ENCODE measurements at places on chromosomes 1 and 21.

GRCh38 chr1:5430136-5430535, 562.1 kb downstream of the NPHP4 start:
- DNase-seq: no peak

GRCh38 chr1:1183221-1183747, 9.6 kb downstream of the TTLL10 start:
- DNase-seq: no peak

GRCh38 chr1:108016451-108016920, 51.5 kb upstream of the VAV3 start:
- DNase-seq: no peak

DNA sequence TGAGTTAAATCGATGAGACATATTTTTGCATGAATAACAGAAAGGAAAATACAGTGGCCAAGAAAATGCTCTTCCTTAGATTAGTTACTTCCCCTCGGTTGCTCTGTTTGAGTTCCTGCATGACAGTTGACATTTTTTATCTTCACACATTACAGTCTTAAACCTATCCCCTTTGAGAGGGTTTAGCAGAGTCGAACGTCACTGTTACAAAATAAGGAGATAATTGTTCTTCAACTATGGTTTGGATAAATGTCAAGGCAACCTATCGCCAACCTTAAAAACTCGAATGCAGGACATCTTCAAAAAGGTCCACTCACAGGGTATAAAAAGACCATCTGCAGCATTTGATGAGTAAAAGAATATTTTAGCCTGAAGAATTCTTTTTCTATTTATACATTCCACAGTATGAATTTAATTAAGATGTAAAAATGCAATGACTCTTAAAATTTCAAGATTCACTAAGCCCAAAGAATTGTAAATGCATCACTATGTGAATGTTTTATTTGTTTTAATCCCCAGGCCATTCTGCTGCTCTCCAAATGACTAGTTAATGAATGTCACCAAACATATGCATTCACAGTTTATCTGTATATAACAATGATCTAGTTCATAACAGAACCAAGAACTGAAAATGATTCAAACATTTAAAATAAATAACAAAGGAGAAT, 68.9 kb upstream of the COL11A1 start:
- DNase-seq: no peak

DNA sequence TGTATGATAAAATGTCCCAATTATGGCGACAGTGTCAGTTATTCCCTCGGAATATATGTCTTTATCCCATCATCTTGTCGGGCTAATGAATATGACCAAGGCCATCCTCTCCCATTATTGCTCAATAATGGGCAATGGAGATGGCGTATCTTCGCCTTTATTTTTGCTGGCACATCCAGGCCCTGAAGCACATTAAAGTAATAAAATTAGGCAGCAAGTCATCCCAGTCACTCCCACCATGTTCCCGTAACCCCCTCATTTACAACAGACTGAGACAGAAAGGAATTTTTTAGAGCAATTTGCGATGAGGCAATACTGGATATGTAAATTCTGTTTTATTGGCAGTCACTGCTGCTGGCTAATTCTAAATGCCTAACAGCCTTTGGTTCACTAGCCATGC, 35.3 kb downstream of the CLIC6 start:
- no peak for DNase-seq

GRCh38 chr1:20931930-20932436, 144.9 kb upstream of the HP1BP3 start:
- no peak for DNase-seq

GRCh38 chr1:30412241-30413110, 310.9 kb downstream of the MATN1 start:
- DNase-seq: no peak

DNA sequence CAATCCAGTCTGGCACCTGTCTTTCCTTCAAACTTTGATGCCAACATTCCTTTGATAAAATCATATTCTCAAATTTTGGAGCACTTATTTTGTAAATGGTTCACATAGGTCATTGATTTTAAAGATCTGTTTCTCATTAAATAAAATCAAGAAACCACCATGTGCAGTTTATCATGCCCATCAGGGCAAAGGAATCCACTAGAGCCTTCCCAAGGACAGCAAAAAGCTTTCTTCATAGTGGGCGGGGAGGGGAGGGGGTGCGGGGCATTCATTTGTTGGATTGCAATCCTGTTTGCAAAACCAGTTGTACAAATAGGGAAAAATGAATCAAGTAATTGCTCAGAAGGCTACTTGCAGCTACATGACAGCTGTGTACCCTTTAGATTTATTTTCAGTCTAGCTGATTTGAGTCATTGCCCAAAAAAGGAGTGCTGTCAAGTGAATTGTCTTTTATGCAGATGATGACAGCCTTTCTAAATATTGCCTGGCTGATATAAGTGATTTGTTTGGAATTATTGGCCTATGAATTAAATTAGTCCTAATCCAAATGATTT, 23.0 kb downstream of the LRRC8B start:
- no peak for DNase-seq

DNA sequence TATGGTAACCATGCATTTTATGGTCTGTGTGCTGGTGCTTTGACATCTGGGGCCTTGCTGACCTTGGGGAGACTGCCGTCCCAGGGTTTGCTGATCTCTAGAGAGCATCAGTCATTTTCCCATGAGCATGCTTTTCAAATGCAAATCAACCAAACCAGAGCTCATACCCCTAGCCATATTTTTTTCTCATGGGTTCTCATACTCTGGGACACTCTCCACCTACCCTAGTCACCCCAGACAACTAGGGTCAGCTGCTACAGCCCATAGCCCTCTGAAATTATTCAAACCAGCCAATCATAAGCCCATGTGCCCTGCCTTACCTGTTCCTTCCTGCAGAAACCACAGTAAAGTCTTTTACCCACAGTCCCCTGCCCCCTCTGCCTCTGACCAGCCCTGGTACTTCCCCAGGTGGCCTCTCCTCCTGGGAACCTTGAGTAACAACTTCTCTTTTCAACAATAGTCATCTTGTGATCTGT, 132.0 kb downstream of the MAP3K21 start:
- no peak for DNase-seq

GRCh38 chr1:11787251-11787803, 18.4 kb downstream of the MTHFR start:
- DNase-seq: no peak
